ENCODE measurements at places on chromosomes 5 and 9. TPM values are rescaled to one million over a fixed set of nuclear protein-coding genes. Genes with fewer than 3 reads are reported as not detected.

The TMC1 gene
- total RNA-seq: not detected

The CFAP157 gene
- total RNA-seq: not detected

The FBXL7 gene
- not detected for total RNA-seq

The ADGRD2 gene
- not detected for total RNA-seq

The NR6A1 gene
- total RNA-seq: not detected

The B4GALT7 gene
- total RNA-seq: 39.1 TPM

The CEMIP2 gene
- 90.8 TPM for total RNA-seq

The PLEKHG4B gene
- not detected for total RNA-seq

The SELENOP gene
- 0.68 TPM for total RNA-seq

The FBN2 gene
- not detected for total RNA-seq

The LHX6 gene
- total RNA-seq: not detected

The ACOT12 gene
- total RNA-seq: not detected

The FCN1 gene
- total RNA-seq: 0.25 TPM

The PCAT7 gene
- total RNA-seq: not detected

The PCDHGA12 gene
- 0.53 TPM for total RNA-seq

The FOXD4L6 gene
- total RNA-seq: 0.16 TPM

The UBE2D2 gene
- 149 TPM for total RNA-seq

The FCHO2 gene
- total RNA-seq: 5.5 TPM

The ANKDD1B gene
- 0.85 TPM for total RNA-seq

The ARAP3 gene
- total RNA-seq: 20.5 TPM

The C5orf46 gene
- total RNA-seq: not detected

The TXNDC8 gene
- not detected for total RNA-seq

The ITGA2 gene
- 0.62 TPM for total RNA-seq

The INPP5E gene
- 31.8 TPM for total RNA-seq
